T-helper 17 cell (primary cell): ENCODE measurements at places on chromosomes 3 and 15. TPM values are rescaled to one million over a fixed set of nuclear protein-coding genes. Genes with fewer than 3 reads are reported as not detected.

- H3K4me3 ChIP-seq: no peak overlapping the region
- H3K36me3 ChIP-seq: peaks cover 9% of the 10 kb centered on the region
- DNase-seq: no peak
- no peak overlapping the region for H3K27ac ChIP-seq
- H3K4me1 ChIP-seq: peaks cover 8% of the 10 kb centered on the region
- no peaks in the 10 kb centered on the region for H3K27me3 ChIP-seq
These were observed 6.4 kb downstream of the MCM2 start for GRCh38 chr3:127604546-127605165.

Gene ANKRD34C
- not detected for total RNA-seq

Gene C2CD4B
- 1.6 TPM for total RNA-seq

GRCh38 chr3:191328383-191328961, 722 bp upstream of the CCDC50 start:
- H3K4me1 ChIP-seq: peaks cover 10% of the 10 kb centered on the region
- DNase-seq: no peak
- peak overlapping the region; percentile 76 for H3K4me3 ChIP-seq
- H3K27me3 ChIP-seq: peaks cover 14% of the 10 kb centered on the region

- no peak overlapping the region for H3K27ac ChIP-seq
- peaks cover 35% of the 10 kb centered on the region for H3K27me3 ChIP-seq
- H3K4me1 ChIP-seq: peaks cover 2% of the 10 kb centered on the region
- H3K36me3 ChIP-seq: no peaks in the 10 kb centered on the region
- no peak overlapping the region for H3K4me3 ChIP-seq
These were observed 184.2 kb upstream of the TPM1 start for GRCh38 chr15:62858343-62858742.

- peak overlapping the region; percentile 94 for H3K27ac ChIP-seq
- peaks cover 4% of the 10 kb centered on the region for H3K36me3 ChIP-seq
- no peaks in the 10 kb centered on the region for H3K27me3 ChIP-seq
- DNase-seq: peak; percentile 27
- H3K4me3 ChIP-seq: peak overlapping the region; percentile 56
These were observed 42.3 kb downstream of the KLHL6 start for GRCh38 chr3:183513046-183513706.

DNA sequence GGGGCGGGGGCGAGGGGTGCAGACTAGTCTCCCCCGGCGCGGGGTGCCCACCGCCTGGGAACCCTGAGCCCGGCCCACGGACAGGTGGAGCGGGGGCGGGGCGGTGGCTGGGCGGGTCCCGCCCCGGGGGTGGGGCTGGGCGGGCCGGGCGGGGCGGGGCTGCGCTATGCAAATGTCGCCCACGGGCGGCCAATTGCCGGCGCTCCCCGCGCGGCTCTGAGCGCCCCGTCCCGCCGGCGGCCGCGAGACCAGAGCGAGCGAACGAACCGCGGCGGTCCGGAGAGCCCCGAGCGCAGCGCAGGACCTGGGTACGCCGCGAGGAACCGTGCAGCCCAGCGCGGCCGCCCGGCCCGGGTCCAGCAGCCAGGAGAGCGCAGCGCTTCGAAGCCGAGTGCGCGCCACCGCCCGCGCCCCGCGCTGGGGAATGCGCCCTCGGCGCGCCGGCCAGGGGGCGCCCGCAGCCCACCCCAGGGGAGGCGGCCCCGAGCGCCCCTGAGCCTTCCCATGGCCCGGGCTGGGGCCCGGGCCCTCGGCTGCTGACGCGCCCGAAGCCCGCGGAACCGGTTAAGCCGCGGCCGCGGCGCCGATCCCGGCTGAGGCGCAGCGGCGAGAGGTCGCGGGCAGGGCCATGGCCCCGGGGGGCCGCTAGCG, at the start of gene SEMA3F:
Gene SEMA3F, plus strand, starts transcription at position 485 of the 651 bp plus-strand sequence. CDS start 4,299 bp downstream, outside the sequence.
- peak; percentile 74 for DNase-seq
- no peak within 1 kb of the TSS for H3K27ac ChIP-seq

GRCh38 chr15:81195339-81195864, 1.3 kb upstream of the IL16 start:
- H3K4me3 ChIP-seq: no peak overlapping the region
- H3K27me3 ChIP-seq: peaks cover 67% of the 10 kb centered on the region
- no peak overlapping the region for H3K27ac ChIP-seq
- DNase-seq: no peak
- H3K36me3 ChIP-seq: peaks cover 2% of the 10 kb centered on the region

- H3K4me3 ChIP-seq: no peak overlapping the region
- no peak overlapping the region for H3K27ac ChIP-seq
- H3K27me3 ChIP-seq: peaks cover 65% of the 10 kb centered on the region
- H3K4me1 ChIP-seq: no peaks in the 10 kb centered on the region
- no peak for DNase-seq
- no peaks in the 10 kb centered on the region for H3K36me3 ChIP-seq
These were observed 118.4 kb upstream of the TMC3 start for GRCh38 chr15:81492331-81492968.

Gene RHO
- not detected for total RNA-seq

DNA sequence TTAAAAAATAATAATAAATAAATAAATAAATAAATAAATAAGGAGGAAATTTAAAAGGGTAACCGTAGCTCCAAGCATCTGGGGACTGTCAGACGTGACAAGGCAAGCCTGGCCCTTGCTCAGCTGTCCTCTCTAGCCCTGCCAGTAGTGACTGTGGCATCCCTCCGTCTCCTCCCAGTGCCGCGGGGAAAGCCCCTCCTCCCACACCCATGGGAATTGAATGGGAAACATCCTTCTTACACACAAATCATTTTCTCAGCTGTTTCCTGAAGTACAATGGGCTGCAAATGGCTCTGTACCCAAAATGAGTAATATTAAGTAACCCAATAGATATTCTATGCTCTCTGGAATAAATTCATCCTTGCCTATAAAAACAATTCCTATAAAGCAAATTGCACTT, 101.6 kb upstream of the RAD18 start:
- H3K36me3 ChIP-seq: peaks cover 6% of the 10 kb centered on the region
- H3K4me1 ChIP-seq: no peaks in the 10 kb centered on the region
- no peak overlapping the region for H3K27ac ChIP-seq
- DNase-seq: no peak
- H3K27me3 ChIP-seq: peaks cover 11% of the 10 kb centered on the region

DNA sequence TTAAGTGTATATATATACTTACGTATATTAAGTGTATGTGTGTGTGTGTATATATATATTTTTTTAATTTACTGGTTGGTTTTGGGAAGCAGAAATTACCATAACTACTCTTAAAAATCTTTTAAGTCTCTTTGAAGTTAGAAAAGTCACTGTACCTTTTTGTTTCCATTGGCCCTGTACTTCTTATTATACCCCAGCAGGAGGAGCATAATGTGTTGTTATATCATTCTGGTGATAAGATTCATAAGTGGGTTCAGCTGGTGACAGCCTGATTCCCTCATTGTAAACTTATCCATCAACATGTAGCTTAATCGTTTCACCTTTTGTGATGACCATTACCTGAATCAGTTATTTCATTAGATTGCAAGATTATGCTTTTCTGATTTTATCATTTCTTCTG, 30.8 kb downstream of the MLH1 start:
- H3K4me3 ChIP-seq: no peak overlapping the region
- no peaks in the 10 kb centered on the region for H3K27me3 ChIP-seq
- DNase-seq: no peak
- H3K36me3 ChIP-seq: peaks cover 11% of the 10 kb centered on the region
- no peak overlapping the region for H3K27ac ChIP-seq

DNA sequence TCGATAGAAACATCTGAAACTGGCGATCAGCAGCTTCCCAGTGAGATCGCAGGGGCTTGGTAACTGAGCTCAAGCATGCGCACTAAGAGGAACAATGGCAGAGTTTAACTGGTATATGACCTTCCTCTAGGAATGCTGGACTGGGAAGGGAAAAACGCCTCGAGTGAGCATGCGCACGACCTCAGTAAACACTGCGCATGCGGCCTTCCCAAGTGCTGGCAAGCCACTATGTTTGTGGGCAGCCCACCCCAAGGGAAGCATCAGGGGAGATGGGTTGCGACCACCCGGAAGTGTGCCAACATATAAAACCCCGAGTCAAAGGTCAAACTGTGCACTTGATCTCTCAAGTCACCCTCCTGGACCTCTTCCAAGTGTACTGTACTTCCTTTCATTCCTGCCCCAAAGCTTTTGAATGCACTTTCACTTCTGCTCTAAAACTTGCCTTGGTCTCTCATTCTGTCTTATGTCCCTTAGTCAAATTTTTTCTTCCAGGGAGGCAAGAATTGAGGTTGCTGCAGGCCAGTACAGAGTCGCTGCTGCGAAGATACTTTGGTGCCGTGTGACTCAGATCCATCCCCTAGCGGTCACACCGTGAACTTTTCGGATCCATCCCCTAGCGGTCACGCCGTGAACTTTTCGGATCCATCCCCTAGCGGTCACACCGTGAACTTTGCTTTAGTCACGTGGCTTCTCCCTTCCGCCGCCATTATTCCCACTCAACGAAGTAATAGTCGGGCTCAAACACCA, 243.3 kb downstream of the FAM43A start:
- H3K4me3 ChIP-seq: no peak overlapping the region
- H3K4me1 ChIP-seq: no peaks in the 10 kb centered on the region
- H3K27ac ChIP-seq: no peak overlapping the region

Gene C3orf85
- total RNA-seq: not detected

DNA sequence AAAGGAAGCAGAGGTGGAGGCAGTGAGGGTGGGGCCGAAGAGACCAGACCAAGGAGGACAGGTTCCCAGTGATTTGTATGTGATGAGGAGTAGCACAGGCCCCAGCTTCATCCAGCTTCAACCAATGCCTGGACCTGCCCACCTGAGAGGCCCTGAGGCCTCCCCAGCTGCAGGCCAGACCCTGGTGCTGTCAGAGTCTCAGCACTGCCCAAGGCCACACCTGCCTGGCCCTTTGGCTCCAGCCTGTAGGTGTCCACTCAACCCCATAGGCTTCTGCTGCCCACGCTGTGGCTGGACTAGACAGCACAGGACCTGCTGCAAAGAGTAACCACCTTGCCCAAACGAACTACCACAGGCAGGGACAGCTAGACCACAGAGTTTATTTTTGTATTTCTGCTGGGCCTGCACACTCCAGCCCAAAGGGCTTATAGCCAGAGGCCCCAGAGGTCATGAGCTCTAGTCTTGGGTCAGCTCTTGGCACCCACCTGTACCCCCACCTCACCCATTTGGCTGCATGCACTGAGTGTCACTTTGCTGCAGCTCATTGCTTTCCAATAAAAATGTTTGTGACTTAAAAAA, 81.9 kb upstream of the CDV3 start:
- peak overlapping the region; percentile 85 for H3K27ac ChIP-seq
- no peak for DNase-seq
- no peaks in the 10 kb centered on the region for H3K36me3 ChIP-seq
- H3K4me3 ChIP-seq: peak overlapping the region; percentile 78
- no peaks in the 10 kb centered on the region for H3K27me3 ChIP-seq

Gene CASR
- 0.10 TPM for total RNA-seq

Gene FBN1
- total RNA-seq: 0.07 TPM
